Putamen (tissue), 1 donor: ENCODE measurements at places on chromosomes 11 and 22.

- DNase-seq: no peak
These were observed 7.4 kb downstream of the SPCS2 start for GRCh38 chr11:74956397-74957015.

DNA sequence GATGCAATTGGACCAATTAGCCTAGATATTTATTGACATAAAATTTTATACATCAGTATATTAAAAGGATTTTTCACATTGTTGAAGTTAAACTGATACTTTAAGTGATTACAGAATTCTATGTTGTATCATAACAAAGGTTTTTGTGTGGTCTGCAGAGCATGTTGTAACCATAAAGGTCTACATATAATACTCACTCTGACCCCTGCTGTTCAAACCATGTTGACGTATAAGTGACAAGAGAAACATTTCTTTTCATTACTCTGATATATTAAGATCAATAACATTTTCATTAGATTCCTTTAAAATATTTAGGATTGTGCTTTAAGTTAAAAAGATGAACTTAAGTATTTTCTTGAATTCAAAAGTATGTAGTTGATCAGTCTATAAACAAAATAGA, 63.9 kb downstream of the GAS2 start:
- no peak for DNase-seq

- DNase-seq: no peak
These were observed 61.0 kb downstream of the NCAM1 start for GRCh38 chr11:113022262-113022661.

DNA sequence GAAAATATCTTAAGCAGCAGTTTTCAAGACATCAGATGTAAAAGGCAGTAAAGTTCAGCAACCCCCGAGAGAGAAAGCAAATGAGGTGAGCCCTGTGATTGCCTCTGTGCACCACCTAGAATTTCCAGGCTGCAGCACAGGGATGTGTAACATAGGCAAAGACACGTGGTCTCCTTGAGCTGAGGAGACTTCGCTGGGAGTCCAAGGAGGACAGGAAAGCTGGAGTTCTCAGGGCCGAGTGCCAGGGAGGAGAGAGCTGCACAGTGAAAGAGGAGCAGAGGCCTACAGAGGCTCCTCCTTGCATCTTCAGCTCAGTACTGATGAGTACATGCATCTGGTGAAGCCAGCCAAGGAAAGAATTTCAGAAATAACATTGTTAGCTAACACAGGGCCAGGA, 17.6 kb upstream of the TOLLIP start:
- DNase-seq: no peak

DNA sequence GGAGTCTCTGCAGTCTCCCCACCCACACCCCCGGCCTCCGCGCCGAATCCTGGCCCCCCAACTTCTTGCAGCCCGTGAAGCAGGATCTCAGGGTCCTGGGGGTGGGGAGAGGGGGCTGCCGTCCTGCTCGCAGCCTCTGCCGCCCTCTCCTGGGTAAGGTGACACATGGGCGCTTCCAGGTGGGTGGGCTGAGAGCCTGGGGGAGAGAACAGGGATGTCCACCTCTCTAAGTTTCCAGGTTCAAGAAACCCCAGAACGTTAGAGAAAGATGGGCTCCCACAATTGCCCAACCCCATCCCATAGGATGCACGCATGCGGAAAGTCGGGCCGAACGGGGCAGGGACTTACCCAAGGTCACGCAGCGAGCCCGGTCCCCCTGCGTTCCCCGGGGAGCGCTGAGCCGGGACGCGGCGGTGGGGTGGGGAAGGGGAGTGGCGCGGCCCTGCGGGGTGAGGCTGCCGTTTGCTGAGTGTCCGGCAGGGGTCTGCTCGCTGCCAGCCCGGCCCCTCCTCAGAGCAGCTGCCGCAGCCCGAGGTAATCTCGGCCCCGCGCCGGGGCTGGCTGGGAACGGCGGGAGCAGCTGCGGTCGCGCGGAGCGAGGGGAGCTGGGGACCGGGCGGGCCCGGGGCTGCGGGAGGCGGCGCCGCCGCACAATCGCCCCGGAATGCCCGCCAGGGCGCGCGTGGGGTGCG, 705 bp upstream of the CAPN1 start:
- DNase-seq: peak; percentile 22

DNA sequence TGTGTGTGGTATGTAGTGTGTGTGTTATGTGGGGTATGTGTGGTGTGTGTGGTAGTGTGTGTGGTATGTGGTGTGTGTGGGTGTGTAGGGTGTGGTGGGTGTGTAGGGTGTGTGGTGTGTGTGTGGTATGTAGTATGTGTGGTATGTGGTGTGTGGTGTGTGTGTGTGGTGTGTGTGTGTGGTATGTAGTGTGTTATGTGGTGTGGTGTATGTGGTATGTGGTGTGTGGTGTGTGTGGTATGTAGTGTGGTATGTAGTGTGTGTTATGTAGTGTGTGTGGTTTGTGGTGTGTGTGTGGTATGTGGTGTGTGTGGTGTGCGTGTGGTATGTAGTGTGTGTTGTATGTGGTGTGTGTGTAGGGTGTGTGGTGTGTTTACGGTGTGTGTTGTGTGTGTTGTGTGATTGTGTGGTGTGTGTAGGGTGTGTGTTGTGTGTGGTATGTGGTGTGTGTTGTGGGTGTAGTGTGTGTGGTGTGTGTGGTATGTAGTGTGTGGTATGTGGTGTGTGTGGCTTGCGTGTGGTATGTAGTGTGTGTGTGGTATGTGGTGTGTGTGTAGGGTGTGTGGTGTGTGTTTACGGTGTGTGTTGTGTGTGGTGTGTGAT, 4.2 kb upstream of the PPP6R2 start:
- DNase-seq: no peak

GRCh38 chr11:125401235-125401634, 94.8 kb downstream of the FEZ1 start:
- DNase-seq: peak; percentile 18

GRCh38 chr11:117652521-117652920, 144.5 kb downstream of the DSCAML1 start:
- no peak for DNase-seq

GRCh38 chr11:71986131-71986530, 12.6 kb upstream of the IL18BP start:
- DNase-seq: no peak

DNA sequence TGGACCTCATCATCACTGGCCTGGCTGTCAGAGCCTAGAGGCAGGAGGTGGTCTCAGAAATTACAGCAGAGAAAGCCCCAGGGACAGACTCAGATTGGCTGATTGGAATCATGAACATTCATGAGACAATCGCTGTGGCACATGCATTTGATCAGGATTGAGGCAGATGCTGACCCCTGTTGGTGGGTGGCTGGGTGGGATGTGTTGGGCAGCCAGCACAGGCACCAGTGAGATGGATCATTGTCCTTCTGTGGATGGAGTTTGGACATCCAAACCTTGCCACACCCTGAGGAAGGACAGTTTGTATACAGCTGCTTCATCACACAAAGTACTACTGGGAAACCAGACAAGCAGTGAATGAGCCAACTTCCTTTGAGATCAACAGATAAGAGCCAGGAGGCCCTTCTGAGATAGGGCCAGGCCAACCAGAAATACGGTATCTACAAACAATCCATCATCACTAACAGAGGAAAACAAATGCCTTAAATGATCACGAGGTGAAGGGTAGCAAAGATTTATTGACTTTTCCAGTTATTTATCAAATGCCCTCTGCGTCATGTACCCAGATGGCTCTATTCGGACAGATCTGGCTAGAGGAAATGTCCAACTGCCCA, 17.3 kb downstream of the COMMD9 start:
- DNase-seq: no peak

- no peak for DNase-seq
These were observed 12.0 kb downstream of the UPK3A start for GRCh38 chr22:45296628-45297297.

- DNase-seq: no peak
These were observed 3.9 kb downstream of the MALAT1 start for GRCh38 chr11:65502555-65503367.

GRCh38 chr11:11171854-11172253, 181.2 kb downstream of the CSNK2A3 start:
- DNase-seq: no peak

DNA sequence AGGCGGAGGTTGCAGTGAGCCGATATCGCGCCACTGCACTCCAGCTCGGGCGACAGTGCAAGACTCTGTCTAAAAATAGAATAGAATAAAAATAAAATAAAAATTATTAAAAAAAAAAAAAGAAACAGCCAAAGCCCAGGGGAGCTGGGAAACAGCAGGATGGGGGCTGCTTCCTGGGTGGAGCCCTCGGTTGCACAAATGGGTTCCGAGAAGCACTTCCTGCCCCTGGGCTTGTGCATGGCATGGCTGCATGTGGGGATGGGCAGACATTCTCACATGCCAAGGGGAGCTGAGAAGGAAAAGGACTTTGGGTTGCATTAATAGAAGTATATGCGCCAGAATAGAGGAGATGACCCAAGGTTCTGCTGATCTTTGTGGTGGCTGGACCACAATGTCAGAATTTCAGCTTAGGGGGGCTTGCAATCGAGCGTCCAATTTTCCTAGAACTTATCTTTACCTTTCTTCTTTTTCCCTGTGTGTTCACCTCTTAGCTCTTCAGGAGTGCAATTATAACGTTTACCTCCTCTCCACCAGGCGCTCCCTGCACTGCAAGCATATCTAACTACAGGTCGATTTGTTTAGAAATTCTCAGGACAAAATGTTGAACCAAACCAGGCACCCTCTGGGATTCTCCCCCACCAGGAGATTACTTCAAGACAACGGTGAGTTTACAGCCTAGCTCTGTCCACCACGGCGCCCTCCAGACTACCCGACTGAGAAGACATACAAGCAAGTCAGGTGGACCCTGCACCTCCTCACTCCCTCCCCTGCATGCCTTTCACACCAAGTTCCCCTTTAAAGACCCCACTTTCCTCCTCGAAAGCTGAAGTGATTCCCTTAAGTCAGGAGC, 53.2 kb downstream of the SHISAL1 start:
- DNase-seq: no peak

GRCh38 chr11:73160005-73160760, 18.1 kb upstream of the FCHSD2 start:
- DNase-seq: no peak

GRCh38 chr11:79481795-79482194, 41.0 kb upstream of the TENM4 start:
- DNase-seq: no peak

- DNase-seq: no peak
These were observed 41.5 kb upstream of the MS4A8 start for GRCh38 chr11:60657888-60658287.

- no peak for DNase-seq
These were observed 66.2 kb downstream of the AMBRA1 start for GRCh38 chr11:46527591-46528130.

DNA sequence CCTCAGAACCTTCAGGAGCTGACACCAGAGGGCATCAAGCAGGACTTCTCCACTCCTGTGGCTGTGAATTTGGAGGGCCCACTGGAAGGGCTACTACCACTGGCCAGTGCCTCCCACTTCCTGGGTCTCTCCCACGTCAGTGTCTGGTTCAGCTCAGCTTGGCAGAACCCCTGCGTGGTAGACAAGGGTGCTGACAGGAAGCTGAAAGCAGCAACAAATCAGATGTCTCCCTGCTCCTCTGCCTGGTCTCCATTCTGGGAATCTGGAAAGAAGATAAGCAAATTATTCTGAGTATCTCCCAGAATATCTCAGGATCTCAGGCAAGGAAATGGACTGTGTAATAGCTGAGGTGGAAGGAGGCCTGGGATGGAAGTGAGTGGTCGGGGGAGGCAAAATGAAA, 61.5 kb downstream of the TMPRSS5 start:
- no peak for DNase-seq

GRCh38 chr11:26551186-26551801, 20.8 kb downstream of the MUC15 start:
- DNase-seq: no peak

GRCh38 chr11:67400942-67401494, 640 bp downstream of the PPP1CA start:
- DNase-seq: no peak

GRCh38 chr22:44485494-44485893, 12.5 kb downstream of the RTL6 start:
- DNase-seq: no peak

GRCh38 chr22:37578002-37578401, 1.9 kb downstream of the LGALS2 start:
- no peak for DNase-seq

DNA sequence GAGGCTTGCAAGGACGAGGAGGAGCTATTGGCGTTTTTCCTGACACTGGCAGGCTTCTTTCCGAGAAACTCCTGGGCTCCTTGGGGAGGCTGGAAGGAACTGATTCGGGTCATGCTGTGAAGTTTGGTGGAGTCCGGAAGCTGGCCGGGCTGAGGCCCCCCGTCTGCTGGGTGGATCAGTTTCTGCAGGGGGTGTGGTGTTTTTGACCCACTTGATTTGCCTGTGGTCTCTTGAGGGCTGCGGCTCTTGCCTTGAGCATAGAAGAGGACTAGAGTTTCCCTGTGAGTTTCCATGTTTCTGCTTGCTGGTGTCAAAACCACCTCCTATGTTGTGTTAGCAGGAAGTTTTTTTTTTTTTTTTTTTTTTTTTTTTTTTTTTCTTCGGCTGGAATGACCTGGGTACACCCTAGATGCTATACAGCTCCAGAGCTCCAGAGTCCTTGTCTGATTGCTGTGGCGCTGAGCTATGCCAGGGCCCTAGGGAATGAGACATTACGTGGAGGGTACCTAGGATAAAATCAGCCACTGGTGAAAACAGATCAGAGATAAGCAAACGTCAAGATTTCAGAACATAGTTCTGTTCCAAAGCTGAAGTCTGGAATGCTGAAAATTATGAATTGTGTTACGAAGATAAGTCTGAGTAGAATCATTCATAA, 728 bp downstream of the TBC1D22A start:
- no peak for DNase-seq

DNA sequence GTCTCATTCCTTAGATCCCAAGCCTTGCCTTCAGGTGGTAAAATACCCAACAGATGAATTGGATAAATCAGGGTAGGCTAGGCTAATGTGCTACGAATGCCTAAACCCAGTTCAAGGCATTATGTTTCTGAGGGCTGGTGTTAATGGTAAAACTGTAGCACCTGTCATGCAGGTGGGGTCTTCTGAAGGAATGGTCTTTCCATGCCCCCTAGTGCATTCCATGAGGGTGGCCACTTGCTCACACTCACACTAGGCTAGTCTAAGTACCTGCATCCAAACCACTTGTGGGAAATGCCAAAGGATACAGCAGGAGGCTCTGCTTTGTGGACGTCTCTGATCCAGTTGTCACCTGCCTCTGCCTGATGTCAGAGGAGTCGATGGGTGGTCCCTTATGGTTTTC, 24.2 kb upstream of the UCP3 start:
- DNase-seq: no peak

DNA sequence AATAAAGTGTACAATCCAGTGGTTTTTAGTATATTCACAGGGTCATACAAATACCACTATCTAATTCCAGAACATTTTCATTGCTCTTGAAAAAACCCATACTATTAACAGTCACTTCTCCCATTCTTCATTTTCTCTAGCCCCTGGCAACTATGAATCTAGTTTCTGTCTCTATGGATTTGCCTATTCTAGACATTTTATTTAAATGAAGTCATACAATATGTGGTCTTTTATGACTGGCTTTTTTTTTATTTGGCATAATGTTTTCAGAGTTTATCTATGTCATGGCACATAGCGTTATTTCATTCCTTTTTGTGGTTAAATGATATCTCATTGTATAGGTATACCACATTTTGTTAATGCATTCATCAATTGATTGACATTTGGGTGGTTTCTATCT, 59.4 kb downstream of the KDM2A start:
- DNase-seq: no peak
